ENCODE measurements at places on chromosomes 4 and X. TPM values are rescaled to one million over a fixed set of nuclear protein-coding genes. Genes with fewer than 3 reads are reported as not detected.

The STOX2 gene
- 10.2 TPM for total RNA-seq

The DGKQ gene
- total RNA-seq: 22.7 TPM

The PDZD11 gene
- total RNA-seq: 65.2 TPM

The EXOC1L gene
- not detected for total RNA-seq

The NEXMIF gene
- not detected for total RNA-seq

The DDX53 gene
- total RNA-seq: not detected

The PHF8 gene
- total RNA-seq: 11.7 TPM

The RBMXL3 gene
- total RNA-seq: not detected

The HTN3 gene
- total RNA-seq: not detected

The EDNRA gene
- total RNA-seq: 0.77 TPM

The TMPRSS11D gene
- not detected for total RNA-seq

The GC gene
- total RNA-seq: not detected

The ZNF275 gene
- 6.9 TPM for total RNA-seq

The GPR82 gene
- total RNA-seq: not detected

The GYPE gene
- total RNA-seq: not detected

The TBC1D19 gene
- total RNA-seq: 28.2 TPM

The ELOVL6 gene
- 15.8 TPM for total RNA-seq

The ITM2A gene
- total RNA-seq: 140 TPM

The CDS1 gene
- total RNA-seq: under 0.01 TPM

The SHROOM3 gene
- total RNA-seq: under 0.01 TPM

The SH3TC1 gene
- 26.2 TPM for total RNA-seq

The CT45A10 gene
- not detected for total RNA-seq

The CD38 gene
- not detected for total RNA-seq

Data from melanocyte of skin (primary cell).